ENCODE measurements at places on chromosomes 2 and 18.

DNA sequence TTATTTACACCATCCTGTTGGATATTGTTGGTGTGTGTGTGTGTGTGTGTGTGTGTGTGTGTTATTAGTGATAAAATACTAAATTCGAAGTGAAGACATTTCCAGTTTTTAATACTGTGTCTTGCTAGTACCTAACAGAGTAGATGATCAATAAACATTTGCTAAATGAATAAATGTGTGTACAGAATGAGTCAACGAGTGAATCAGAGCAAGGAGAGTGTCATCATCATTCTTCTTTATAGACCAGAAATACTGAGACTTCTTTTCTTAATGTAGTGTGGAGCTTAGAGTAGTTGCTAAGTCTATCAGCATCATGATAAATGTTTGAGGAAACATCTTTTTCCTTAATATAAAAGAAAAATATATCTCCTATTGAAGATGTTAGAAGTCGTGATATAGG is 169.7 kb upstream of the SATB2 start:
- DNase-seq = no peak

- DNase-seq = no peak
These were observed 23.9 kb downstream of the GAREM1 start for GRCh38 chr18:32446780-32447179.

- no peak for DNase-seq
These were observed 6.4 kb upstream of the TNS1 start for GRCh38 chr2:218009231-218009630.

DNA sequence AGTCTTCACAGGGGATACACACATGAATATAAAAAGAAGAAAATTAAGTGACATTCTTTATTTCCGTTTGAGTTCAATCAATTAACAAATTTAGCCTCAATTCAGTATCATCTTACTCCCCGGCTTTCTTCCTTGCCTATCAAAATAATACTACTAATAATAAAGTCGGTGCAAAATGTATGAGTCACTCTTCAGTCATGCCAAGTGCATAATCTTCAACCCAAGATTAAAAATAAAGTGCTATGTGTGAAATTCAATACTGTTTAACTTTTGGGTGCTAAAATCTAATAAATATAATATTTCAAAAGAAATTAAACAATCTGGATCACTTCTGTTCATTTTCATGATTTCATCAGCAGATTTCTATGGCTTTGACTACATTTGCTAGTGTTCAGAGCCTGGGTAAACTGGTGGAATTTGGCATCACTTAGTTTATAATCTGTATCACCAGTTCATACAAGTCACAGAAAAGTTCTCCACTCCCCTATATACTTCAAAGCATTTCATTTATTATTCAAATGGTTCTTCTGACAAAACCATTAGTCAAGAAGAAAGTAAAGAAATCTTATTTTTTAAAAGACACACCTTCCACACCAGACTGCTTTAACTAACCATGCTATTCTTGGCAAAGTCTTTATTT is 183.6 kb downstream of the THADA start:
- DNase-seq = no peak

DNA sequence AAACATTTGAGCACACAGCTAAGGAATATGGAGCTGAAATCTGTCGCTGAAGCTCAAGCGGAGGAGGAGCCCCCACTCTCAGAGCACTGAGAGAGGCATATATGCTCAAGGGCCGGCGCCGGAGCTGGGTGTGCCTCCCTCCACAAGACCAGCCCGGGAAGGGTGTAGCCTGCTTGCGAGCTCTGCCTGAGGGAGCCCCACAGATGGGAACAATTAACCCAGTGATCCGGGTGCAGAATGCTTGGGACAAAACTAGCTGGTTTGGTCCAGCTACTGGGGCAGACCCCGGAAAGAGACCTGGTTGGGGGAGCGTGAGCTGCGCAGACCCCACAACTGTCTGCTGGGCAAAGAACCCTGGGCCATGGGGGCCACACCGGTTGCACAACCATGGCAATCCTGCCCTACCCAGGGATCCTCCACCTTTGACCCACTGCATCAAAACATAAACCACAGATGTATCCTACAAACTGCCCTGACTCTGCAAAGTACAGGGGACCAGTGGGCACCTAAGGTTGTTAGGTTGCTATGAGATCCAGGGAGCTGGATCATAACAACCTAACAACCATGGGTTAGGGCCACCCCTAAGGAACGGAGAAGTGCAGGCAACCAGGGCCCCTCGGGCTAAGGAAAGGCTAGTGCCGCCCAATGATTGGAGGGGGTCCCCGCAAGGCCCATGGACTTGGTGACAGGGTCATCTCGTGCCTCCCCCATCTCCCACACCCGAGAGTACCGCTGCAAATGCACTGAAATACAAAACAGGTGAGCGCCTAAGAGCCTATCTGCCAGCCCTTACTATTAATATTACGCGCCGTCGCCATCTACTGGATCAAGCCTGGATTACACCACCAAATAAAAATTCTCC is 53.4 kb upstream of the SCN1A start:
- DNase-seq = peak; percentile 61

GRCh38 chr2:11056614-11057013 is 98.7 kb upstream of the SLC66A3 start:
- DNase-seq = peak; percentile 86

DNA sequence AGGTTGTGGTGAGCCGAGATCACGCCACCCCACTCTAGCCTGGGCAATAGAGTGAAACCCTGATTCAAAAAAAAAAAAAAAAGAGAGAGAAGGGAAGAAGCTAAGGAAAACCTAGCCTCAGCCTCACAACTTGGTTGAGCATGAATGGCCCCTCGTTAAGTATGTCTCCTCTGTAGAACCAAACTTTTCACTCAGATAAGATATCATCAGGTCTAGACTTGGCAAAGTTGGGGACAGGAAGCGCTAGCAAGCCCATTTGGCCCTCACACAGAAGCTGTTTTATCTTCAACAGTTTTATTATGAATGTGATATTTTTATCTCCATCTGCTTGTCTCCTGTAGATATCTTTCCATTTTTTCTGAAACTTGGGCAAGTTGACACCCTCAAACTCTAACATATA is 3.5 kb upstream of the ASXL2 start:
- DNase-seq = no peak

DNA sequence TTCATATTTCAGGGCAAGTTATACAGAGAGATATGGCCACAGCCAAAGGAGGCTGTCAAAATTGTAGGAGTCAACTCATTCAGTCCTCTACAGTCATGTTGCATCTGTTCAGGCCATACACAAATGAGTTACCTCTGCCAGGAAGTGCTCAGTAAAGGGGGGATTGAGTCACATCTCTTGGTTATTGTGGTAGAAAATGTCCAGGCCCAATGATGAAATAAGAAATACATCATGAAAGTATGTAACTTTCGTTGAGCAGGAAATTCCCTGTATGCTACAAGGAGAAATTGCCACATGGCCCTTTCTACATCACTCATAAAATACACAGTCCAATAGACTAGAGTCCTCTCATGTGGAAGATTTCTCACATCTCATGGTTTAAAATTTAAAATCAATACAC is 103.9 kb upstream of the COL3A1 start:
- no peak for DNase-seq

GRCh38 chr2:180846756-180847472 is 133.5 kb upstream of the UBE2E3 start:
- peak; percentile 5 for DNase-seq

DNA sequence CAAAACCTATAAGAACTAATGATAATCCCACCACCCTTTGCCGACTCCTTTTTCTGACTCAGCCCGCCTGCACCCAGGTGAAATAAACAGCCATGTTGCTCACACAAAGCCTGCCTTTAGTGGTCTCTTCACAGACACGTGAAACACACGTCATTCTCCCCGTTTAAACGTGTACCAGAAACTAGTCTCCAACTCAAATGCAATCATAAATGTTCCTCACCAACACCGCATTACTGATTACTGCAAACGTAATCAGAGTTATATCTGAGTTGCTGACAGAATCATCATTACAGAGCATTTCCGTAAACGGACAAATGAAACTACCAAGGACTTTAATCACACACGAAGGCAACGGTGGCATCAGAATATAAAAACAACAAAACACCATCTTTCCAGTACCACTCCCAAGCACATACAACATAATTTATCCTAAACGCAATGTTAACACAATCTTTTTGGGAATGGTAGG is 1.9 kb downstream of the CLK1 start:
- peak; percentile 67 for DNase-seq

- DNase-seq = no peak
These were observed 191.6 kb downstream of the BABAM2 start for GRCh38 chr2:28082131-28082530.

- DNase-seq = no peak
These were observed 473.6 kb upstream of the NRXN1 start for GRCh38 chr2:51505533-51505932.

- no peak for DNase-seq
These were observed 45.9 kb downstream of the PIKFYVE start for GRCh38 chr2:208311954-208312353.

- DNase-seq = no peak
These were observed 55.4 kb downstream of the CWC22 start for GRCh38 chr2:179951680-179952079.

DNA sequence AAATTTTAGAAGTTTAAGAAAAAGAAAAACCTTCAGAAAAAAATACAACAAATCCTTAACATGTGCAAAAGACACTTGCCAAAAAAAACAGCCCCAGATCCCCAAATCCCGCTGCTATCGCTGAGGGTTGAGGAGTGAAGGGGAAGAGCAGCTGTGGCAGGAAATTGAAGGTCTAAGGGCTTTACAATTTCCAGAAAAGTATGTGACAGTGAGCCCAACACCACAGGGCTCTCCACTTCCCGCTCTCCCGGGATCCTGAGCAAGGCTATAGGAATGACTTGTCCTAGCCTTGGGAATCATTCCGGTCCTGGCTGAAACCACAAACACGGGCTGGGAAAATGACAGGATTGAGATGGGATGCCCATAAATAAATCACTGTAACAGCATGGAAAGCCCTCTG is 191.4 kb downstream of the TMEM163 start:
- no peak for DNase-seq

GRCh38 chr2:219713110-219713509 is 85.7 kb downstream of the SLC4A3 start:
- DNase-seq = no peak

- no peak for DNase-seq
These were observed 1.8 kb downstream of the RNPEPL1 start for GRCh38 chr2:240569998-240570530.

GRCh38 chr2:53033411-53033810 is 734.2 kb upstream of the CHAC2 start:
- no peak for DNase-seq

- no peak for DNase-seq
These were observed 58.4 kb upstream of the REL start for GRCh38 chr2:60822987-60823386.

DNA sequence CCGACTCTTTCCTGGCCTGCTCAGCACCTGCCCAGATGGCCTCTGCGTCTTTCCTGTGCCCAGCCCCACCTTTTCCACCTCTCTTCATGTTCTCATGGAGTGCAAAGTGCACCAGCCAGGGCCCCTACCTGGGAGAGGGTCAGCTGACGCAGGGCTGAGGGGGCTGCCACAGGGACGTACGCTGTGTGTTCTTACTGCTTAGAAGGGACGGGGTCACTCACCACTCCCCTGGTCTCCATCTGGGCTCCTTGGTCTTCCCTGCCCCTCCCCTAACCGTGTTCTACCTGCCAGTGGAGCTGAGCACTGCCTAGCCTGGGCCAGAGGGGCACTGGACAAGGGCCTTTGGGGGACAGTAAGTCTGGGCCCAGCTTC is 8.6 kb downstream of the ERFE start:
- no peak for DNase-seq

DNA sequence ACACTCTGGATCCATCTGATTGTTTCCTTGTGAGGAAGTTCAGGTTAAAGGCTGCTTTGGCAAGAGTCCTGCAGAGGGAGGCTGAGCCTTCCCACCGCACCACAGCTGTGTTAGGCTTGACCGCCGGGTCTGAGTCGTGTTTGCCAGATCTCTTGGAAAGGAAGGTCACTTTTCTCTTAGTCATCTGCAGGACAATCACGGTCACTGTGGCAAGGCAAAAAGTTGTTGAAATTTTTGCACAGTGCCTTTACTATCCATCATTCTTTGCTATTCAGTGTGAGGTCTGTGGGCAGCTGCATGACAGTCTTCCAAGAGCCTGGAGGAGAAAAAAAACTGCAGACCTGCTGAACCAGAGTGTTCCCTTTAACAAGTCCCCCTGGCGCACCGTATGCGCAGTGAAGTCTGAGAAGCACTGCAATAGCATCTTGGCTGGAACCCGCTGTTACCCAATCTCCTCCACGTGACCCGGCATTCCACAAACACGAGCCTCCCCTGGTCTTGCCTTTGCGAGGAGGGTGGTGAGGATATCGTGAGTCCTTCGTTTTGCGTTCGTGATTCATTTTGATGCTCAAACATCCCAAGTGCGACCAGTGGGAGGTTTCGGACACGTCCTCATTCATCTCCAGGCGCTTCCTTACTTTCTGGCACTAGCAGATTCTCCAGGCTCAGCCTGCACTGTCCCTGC is 23.0 kb downstream of the BIN1 start:
- peak; percentile 98 for DNase-seq

DNA sequence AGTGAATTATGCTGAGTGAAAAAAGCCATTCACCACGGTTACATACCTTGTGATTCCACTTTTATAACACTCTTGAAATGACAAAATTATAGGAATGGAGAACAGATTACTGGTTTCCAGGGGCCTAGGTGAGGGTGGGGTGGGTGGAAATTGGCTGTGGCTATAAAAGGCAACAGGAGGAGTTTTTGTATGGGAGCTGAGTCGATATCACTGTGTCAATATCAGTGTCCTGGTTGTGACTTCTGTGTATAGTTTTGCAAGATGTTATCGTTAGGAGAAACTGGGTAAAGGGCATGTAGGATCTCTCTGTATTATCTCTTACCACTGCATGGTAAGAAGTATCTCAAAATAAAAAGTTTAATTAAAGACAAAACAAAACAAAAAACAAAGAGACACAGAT is 84.3 kb downstream of the EDAR start:
- no peak for DNase-seq

- peak; percentile 2 for DNase-seq
These were observed 194.7 kb upstream of the TFPI start for GRCh38 chr2:187748958-187749357.

GRCh38 chr2:195818106-195818505 is 161.1 kb downstream of the SLC39A10 start:
- DNase-seq = no peak

DNA sequence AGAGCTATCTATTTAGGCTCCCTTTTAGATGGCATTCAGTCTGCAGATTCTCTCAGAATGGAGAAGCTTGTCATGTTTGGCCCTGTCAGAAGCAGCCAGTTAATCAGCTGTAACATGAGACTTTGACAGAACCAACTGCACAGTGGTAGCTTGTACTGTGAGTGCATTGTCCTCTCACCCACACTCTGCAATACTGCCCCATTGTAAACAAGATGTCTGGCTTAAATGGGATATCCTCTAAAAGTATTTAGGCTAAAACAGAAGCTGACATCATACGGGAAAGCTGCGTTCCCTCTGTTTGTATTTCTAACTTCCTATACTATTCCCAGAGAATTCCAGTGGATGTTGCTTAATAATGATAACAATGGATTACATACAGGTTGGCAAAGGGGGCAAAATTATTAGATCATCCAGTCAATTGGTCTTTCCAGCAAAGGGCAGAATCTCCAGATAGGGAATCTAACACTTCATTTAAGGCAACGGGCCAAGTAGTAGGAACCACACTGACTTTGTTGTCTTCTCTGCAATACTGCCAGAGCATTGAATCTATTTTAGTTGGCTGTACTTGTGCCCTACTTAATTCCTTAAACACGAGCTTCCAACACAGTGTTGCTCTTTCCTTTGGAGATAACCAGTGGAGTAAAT is 15.4 kb upstream of the STAT4 start:
- DNase-seq = peak; percentile 69

- DNase-seq = no peak
These were observed 32.0 kb upstream of the IL1RL1 start for GRCh38 chr2:102279391-102279735.

All from cardiac muscle cell (in vitro differentiated cells and primary cell).